ENCODE measurements at places on chromosomes 1 and 21. TPM values are rescaled to one million over a fixed set of nuclear protein-coding genes. Genes with fewer than 3 reads are reported as not detected.

GRCh38 chr1:14113271-14113670 lies 413.3 kb downstream of the PRDM2 start:
- no peak for DNase-seq
- H3K4me3 ChIP-seq, result no peak overlapping the region
- H3K4me1 ChIP-seq, result no peaks in the 10 kb centered on the region

GRCh38 chr1:183000167-183000962 lies 22.9 kb upstream of the LAMC1 start:
- no peaks in the 10 kb centered on the region for H3K4me1 ChIP-seq
- H3K27me3 ChIP-seq, result peaks cover 29% of the 10 kb centered on the region
- H3K27ac ChIP-seq, result no peak overlapping the region
- H3K4me3 ChIP-seq, result no peak overlapping the region
- no peak for DNase-seq
- H3K36me3 ChIP-seq, result peaks cover 2% of the 10 kb centered on the region

GRCh38 chr1:66316464-66317247 lies 217.3 kb upstream of the SGIP1 start:
- H3K27me3 ChIP-seq, result no peaks in the 10 kb centered on the region
- H3K4me1 ChIP-seq, result peaks cover 5% of the 10 kb centered on the region
- H3K36me3 ChIP-seq, result peaks cover 3% of the 10 kb centered on the region
- H3K4me3 ChIP-seq, result no peak overlapping the region

DNA sequence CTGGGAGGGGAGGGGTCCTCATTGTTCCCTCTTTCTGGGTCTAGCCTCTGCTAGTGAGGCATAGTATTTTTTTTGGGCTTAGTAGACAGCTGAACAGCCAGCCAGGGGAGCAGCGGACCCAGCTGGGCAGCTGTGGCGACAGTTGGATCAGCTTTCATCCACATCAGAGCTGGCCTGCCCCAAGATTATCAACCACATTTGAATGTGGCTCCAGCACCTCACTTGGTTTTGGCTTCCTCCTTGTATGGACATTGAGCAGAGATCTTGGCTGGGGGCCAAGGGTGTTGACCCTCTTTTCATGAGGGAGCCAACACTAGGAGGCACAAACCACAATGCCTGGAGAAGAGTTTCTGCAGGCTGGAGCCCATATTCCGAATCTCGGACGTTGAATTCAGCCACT lies 25.0 kb downstream of the WNT4 start:
- peaks cover 5% of the 10 kb centered on the region for H3K36me3 ChIP-seq
- peaks cover 29% of the 10 kb centered on the region for H3K4me1 ChIP-seq
- DNase-seq, result no peak
- H3K27me3 ChIP-seq, result no peaks in the 10 kb centered on the region

DNA sequence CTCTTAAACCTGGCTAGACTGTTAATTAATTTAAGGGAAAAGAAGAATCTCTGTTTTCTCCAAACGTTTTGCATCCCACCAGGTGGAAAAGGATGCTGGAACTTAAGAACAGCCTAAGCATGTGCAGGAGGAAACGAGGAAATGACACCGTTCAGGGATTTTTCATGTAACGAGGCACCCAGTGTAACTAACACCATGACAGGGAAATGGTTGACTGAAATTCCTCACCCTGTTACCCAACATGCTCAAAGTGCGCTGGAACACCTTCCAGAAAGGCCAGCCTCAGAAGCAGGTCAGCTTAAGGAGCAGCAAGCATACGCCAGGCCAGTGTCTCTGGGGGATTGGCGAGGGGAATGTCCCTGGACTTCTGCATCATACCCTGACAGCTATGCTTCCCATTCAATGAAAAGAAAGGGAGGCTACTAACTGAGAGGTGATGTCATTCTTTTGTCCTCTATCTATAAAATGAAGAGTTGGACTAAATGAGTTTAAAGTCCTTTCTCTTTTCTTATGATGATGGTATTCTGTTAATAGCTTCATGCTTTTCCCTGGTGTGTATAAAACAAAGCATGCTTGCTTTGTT lies 21.6 kb downstream of the TNN start:
- H3K36me3 ChIP-seq, result no peaks in the 10 kb centered on the region
- H3K4me3 ChIP-seq, result no peak overlapping the region
- no peak overlapping the region for H3K27ac ChIP-seq
- peaks cover 11% of the 10 kb centered on the region for H3K27me3 ChIP-seq
- no peaks in the 10 kb centered on the region for H3K4me1 ChIP-seq
- DNase-seq, result no peak

GRCh38 chr1:224430511-224431113 lies 4.0 kb downstream of the WDR26 start:
- no peaks in the 10 kb centered on the region for H3K27me3 ChIP-seq
- H3K36me3 ChIP-seq, result peaks cover 4% of the 10 kb centered on the region
- H3K27ac ChIP-seq, result peak overlapping the region; percentile 93
- DNase-seq, result no peak
- H3K4me1 ChIP-seq, result peaks cover 47% of the 10 kb centered on the region
- H3K4me3 ChIP-seq, result peak overlapping the region; percentile 87

- no peak overlapping the region for H3K4me3 ChIP-seq
- H3K36me3 ChIP-seq, result no peaks in the 10 kb centered on the region
- DNase-seq, result no peak
- H3K4me1 ChIP-seq, result no peaks in the 10 kb centered on the region
These were observed 186.8 kb upstream of the RGS18 start for GRCh38 chr1:191971447-191971846.

DNA sequence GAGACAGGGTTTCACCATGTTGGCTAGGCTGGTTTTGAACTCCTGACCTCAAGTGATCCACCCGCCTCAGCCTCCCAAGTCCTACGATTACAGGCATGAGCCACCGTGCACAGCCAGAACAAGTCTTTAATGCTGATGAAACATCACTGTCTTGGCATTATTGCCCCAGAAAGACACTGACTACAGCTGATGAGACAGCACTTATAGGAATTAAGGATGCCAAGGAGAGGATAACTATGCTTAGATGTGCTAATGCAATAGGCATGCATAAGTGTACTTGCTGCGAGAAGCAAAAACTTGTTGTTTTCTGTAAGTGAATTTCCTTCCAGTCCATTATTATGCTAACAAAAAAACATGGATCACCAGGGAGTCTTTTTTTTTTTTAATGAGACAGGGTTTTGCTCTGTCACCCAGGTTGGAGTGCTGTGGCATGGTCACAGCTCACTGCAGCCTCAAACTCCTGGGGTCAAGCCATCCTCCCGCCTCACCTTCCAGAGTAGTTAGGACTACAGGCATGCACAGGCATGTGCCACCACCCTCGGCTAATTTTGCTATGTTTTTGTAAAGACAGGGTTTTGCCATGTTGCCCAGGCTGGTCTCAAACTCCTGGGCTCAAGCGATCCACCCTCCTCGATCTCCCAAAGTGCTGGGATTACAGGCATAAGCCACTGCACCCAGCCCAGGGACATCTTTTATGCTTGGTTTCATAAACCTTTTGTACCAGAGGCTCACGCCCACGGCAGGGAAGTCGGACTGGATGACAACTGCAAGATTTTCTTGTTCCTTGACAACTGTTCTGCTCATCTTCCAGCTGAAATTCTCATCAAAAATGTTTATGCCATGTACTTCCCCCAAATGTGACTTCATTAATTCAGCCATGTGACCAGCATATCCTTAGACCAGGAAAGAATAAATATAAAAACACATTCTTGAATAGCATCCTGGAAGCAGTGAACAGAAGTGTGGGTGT lies 23.1 kb downstream of the RHEX start:
- H3K4me1 ChIP-seq, result peaks cover 27% of the 10 kb centered on the region
- no peak overlapping the region for H3K27ac ChIP-seq
- peaks cover 8% of the 10 kb centered on the region for H3K27me3 ChIP-seq
- H3K4me3 ChIP-seq, result no peak overlapping the region
- no peak for DNase-seq

- H3K27ac ChIP-seq, result no peak overlapping the region
- H3K4me3 ChIP-seq, result no peak overlapping the region
- no peaks in the 10 kb centered on the region for H3K27me3 ChIP-seq
- H3K4me1 ChIP-seq, result peaks cover 2% of the 10 kb centered on the region
These were observed 51.9 kb downstream of the COL11A1 start for GRCh38 chr1:103056423-103056822.

DNA sequence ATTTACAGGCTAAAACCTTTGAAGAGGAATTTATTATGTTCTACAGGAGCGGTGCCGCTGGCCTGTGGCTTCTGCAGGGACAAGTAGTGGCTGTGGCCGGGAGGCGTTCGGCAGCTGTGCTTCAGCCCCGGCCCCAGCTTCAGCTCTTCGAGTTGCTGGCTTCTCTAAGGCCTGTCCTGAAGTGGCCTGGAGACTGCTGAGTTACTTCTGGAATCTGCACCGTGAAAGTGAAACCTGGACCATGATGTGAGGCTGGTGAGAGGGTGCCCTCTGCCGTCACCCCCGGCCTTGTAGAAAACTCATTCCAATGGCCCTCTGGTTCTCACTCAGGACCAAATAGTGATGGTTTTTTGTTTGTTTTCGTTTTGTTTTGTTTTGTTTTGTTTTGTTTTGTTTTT lies 48.1 kb downstream of the PRKCZ start:
- no peak overlapping the region for H3K27ac ChIP-seq
- H3K4me1 ChIP-seq, result peaks cover 8% of the 10 kb centered on the region
- peaks cover 4% of the 10 kb centered on the region for H3K36me3 ChIP-seq

GRCh38 chr1:190739926-190740325 lies 262.3 kb upstream of the BRINP3 start:
- H3K36me3 ChIP-seq, result no peaks in the 10 kb centered on the region
- DNase-seq, result no peak
- no peak overlapping the region for H3K4me3 ChIP-seq
- no peak overlapping the region for H3K27ac ChIP-seq

DNA sequence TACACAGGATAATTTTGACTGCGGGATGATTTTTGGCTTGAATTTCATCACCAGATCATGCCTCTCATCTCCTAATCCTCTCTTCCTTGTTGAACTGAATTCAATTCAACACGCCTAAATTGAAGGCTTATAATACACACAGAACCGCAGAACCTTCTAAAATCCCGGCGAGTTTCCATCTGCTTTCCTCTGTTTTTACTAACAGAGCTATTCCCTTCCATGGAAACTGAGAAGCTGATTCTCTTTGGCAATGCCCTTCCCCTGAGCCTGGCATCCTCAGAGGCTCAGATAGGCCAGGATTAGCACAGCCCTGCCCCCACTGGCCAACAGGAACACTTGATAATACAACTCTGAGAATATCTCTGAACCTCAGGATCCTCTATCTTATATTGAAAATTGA lies 130.2 kb downstream of the CAPN8 start:
- no peak for DNase-seq
- no peak overlapping the region for H3K4me3 ChIP-seq
- peaks cover 6% of the 10 kb centered on the region for H3K36me3 ChIP-seq
- H3K4me1 ChIP-seq, result peaks cover 14% of the 10 kb centered on the region

GRCh38 chr1:13881385-13882088 lies 181.5 kb downstream of the PRDM2 start:
- H3K27ac ChIP-seq, result no peak overlapping the region
- no peak for DNase-seq
- H3K4me3 ChIP-seq, result no peak overlapping the region
- peaks cover 3% of the 10 kb centered on the region for H3K36me3 ChIP-seq
- no peaks in the 10 kb centered on the region for H3K4me1 ChIP-seq

- no peaks in the 10 kb centered on the region for H3K4me1 ChIP-seq
- no peaks in the 10 kb centered on the region for H3K36me3 ChIP-seq
- H3K27me3 ChIP-seq, result no peaks in the 10 kb centered on the region
- DNase-seq, result no peak
- no peak overlapping the region for H3K4me3 ChIP-seq
- no peak overlapping the region for H3K27ac ChIP-seq
These were observed 43.8 kb downstream of the FGGY start for GRCh38 chr1:59340411-59341307.

- H3K27me3 ChIP-seq, result peaks cover 9% of the 10 kb centered on the region
- H3K4me3 ChIP-seq, result no peak overlapping the region
- H3K27ac ChIP-seq, result no peak overlapping the region
- H3K4me1 ChIP-seq, result no peaks in the 10 kb centered on the region
These were observed 138.0 kb upstream of the DNAH14 start for GRCh38 chr1:224791362-224791941.

DNA sequence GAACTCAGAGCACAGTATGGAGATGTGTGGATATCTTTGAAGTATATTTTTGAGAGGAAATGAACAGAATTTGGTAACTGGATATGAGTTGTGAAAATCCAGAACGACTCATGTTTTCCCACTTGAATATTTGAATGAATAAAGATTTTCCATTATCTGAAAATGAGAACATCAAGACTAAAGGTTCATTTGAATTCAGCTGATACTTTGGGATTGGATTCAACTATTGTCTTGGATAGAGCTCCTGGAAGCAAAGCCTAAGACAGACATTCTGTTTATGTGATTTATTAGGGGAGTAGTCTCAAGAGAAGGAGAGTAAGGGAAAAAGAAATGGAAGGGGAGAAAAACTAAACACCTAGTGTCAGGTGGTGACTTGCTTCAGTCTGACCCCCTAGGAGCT lies 256.0 kb upstream of the LYPLAL1 start:
- no peak overlapping the region for H3K27ac ChIP-seq
- H3K36me3 ChIP-seq, result no peaks in the 10 kb centered on the region
- H3K27me3 ChIP-seq, result no peaks in the 10 kb centered on the region
- no peak for DNase-seq
- H3K4me1 ChIP-seq, result no peaks in the 10 kb centered on the region

- no peak overlapping the region for H3K27ac ChIP-seq
- no peaks in the 10 kb centered on the region for H3K36me3 ChIP-seq
- no peak for DNase-seq
- H3K4me1 ChIP-seq, result no peaks in the 10 kb centered on the region
- H3K27me3 ChIP-seq, result no peaks in the 10 kb centered on the region
These were observed 421.5 kb downstream of the RWDD3 start for GRCh38 chr1:95655321-95656020.

GRCh38 chr1:183783342-183783741 lies 21.6 kb upstream of the RGL1 start:
- no peak overlapping the region for H3K27ac ChIP-seq
- peaks cover 4% of the 10 kb centered on the region for H3K27me3 ChIP-seq
- H3K4me1 ChIP-seq, result peaks cover 6% of the 10 kb centered on the region
- no peak overlapping the region for H3K4me3 ChIP-seq

DNA sequence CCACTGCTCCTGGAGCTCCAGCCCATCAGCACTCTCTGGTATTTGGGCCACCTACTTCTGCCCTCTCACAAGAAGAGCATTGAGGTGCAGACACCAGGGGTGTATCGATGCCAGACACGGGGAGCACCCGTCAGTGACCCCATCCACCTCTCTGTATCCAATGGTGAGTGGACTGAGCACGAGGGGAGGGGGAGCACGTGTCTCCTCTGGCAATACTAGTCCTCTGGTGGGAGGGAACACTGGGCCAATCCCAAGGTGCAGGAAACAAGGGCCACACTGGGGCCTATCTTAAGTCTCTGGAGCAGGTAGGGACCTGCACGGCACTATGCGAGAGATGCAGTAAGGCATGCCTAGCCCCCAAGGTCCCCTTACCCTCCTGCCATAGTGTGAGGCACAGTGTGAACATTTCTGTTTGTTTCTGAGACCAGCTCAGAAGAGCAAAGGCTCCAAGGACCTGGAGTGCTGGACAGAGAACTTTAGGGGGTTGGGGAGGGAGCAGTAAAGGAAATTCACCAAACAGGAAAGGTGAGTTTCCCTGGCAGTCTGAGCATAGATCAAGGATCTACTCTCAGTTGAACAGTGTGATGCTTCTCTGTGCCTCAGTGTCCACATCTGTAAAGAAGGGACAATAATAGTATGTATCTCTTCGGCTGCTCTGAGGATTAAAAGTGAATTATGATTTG lies 2.3 kb downstream of the FCRLB start:
- no peak overlapping the region for H3K27ac ChIP-seq
- H3K36me3 ChIP-seq, result peaks cover 3% of the 10 kb centered on the region
- DNase-seq, result no peak
- H3K4me3 ChIP-seq, result no peak overlapping the region
- peaks cover 31% of the 10 kb centered on the region for H3K4me1 ChIP-seq
- H3K27me3 ChIP-seq, result peaks cover 5% of the 10 kb centered on the region

- peaks cover 20% of the 10 kb centered on the region for H3K4me1 ChIP-seq
- no peaks in the 10 kb centered on the region for H3K36me3 ChIP-seq
- peak overlapping the region; percentile 45 for H3K27ac ChIP-seq
These were observed 1.7 kb upstream of the RIPK4 start for GRCh38 chr21:41768437-41769042.

Gene OR6K3
- total RNA-seq, result not detected

Gene TENT5C
- 129 TPM for total RNA-seq

Gene NOS1AP
- not detected for total RNA-seq

Gene HAO2
- not detected for total RNA-seq
